ENCODE measurements at places on chromosomes 11 and 22.

- DNase-seq = no peak
Observed at GRCh38 chr22:48320683-48321451, 1506.8 kb downstream of the BRD1 start.

- DNase-seq = no peak
Observed at GRCh38 chr22:29587938-29588699, 7.2 kb upstream of the NIPSNAP1 start.

GRCh38 chr11:85318573-85318972, 308.6 kb downstream of the DLG2 start:
- DNase-seq = no peak

DNA sequence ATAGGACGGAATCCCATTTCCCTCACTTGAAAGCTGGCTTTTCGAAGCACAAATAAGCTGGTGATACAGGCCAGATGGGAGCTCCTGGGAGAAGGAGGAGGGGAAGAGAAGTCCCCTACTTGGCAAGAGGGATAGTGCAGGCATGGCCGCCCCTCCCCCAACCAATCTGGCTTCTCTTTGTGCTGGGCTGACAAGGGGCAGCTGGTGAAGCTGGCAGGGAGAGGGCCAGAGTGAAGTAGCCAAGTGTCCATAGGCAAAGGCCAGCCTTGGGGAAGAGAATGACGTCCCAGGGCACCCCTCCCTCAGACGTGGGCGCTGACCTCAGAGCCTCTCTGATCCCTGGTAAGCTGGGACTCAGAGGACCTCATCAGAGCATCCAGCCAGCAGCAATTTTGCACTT, 78.7 kb upstream of the GRAMD1B start:
- DNase-seq = no peak

GRCh38 chr22:33597274-33597985, 322.8 kb downstream of the LARGE1 start:
- DNase-seq = no peak

- no peak for DNase-seq
Observed at GRCh38 chr11:116046127-116046526, 541.9 kb upstream of the CADM1 start.

DNA sequence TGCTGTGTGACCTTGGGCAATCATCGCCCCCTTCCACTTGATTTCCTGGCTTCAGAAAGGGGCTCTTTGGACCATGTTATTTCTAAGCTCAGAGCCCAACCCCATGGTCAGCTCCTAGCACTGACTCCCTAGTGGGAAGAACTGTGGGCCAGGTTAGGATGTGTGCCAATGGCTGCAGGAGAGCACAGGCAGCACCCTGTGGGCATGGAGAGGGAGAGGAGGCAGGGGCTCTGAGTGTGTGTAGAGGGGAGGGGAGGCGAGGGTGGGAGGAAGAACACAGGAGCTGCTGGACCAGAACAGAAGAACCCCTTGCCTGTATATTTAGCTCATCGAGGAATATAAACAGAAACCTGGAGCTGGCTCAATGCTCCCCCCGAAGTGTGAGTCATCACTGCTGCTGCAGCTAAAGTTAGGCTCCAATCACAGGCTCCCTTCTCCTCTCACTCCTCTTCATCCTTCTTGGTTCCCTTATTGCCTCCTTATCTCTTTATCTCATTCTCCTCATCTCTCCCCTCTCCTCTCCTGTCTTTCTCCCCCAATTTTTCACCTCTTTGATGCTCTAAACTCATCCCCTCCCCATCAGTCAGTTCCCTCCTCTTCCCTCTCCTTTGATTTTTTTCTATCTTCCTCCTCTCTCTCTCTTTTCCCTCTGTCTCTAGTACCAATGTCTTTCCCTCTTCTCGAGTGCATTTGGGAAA, 14.5 kb upstream of the RPS19BP1 start:
- DNase-seq = no peak

- DNase-seq = no peak
Observed at GRCh38 chr22:29817724-29818123, 20.4 kb downstream of the ASCC2 start.

DNA sequence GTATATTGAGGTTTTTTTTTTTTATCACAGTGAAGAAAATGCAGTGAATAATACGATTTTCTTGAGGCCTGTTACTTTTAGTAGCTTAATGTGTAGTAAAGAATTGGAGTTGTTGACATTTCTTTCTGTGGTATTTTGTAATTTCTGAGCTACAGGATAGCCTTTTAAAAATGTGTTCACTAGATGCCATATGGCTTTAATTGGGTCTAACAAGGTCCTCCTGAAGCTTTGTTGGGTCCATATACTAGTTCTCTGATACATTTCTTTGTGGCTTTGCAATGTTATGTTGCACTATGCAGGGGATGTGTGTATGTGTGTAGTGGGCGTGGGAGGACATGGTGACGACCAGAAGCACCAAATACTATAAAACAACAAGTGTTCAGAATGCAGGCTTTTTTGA, 25.1 kb downstream of the FBXO7 start:
- DNase-seq = no peak

DNA sequence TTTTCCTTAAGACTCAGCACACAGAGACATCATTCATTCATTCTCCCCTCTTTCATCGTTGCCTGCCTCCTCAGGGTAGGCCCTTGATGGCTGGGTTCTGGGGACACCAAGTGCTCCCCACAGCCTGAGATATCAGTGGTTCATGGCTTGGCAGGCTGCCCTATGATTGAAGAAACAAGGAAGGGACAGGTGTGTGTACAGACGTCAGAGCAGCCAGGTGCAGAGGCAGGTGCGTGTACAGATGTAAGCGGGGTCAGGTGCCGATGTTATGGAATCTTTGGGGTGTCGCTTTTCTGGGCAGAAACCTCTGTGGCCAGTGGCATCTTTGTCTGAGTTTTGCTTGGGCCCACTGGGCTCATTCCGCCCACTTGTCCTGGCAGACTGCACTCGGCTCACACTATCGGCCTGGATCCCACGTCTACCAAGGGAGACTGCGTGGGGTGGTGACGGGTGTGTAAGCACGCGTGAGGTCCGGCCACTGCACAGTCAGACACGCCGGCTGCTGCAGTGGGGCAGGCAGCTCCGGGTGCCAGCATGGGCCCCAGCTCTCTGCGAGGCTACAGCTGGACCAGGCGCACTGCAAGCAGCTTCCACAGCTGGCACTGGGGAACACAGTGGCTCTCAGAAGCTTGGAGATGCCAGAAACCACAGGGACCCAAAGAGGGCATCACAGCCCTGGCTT, 20.9 kb upstream of the KIAA0930 start:
- DNase-seq = no peak

- no peak for DNase-seq
Observed at GRCh38 chr11:10529279-10529678, 11.7 kb downstream of the RNF141 start.

- DNase-seq = no peak
Observed at GRCh38 chr22:49115197-49115596, 712.5 kb downstream of the BRD1 start.
